NCI-H748 treated with DMSO at 0.1 percent for 48 hours (cell line): ENCODE measurements at places on chromosomes 3 and 15.

GRCh38 chr3:73249047-73249446, 187.6 kb downstream of the EBLN2 start:
- DNase-seq, result peak; percentile 18

- no peak for DNase-seq
Measured at GRCh38 chr3:114706591-114707232, 412.9 kb downstream of the TIGIT start.

DNA sequence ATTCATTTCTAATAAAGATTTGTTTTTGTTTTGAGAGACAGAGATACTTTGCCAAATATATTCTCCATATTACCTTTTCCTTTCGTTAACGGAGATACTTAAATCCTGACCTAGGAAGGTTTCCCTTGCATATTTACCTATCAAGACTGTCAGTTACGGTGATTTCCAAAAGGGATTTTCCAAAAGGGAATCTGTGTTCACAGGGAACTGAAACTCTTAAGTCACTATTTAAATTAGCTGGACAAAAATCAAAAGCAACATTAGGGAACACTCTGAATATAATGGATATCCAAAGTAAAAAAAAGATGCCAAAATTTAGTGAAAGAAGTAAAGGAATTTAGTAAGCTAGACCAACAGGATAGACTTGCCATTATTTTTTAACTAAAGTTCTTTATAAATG, 576 bp downstream of the LRRFIP2 start:
- no peak for DNase-seq

GRCh38 chr15:78811124-78811824, at the start of gene ADAMTS7:
TSS of gene ADAMTS7 (minus strand) at chr15:78811464. CDS start at chr15:78811220, 244 bp downstream.
- no peak for DNase-seq

- DNase-seq, result peak; percentile 5
Measured at GRCh38 chr3:125129512-125129997, 73.8 kb upstream of the HEG1 start.

GRCh38 chr15:29805708-29806104, 16.6 kb downstream of the TJP1 start:
- DNase-seq, result no peak

GRCh38 chr15:39301589-39301999, 279.3 kb upstream of the THBS1 start:
- DNase-seq, result no peak

DNA sequence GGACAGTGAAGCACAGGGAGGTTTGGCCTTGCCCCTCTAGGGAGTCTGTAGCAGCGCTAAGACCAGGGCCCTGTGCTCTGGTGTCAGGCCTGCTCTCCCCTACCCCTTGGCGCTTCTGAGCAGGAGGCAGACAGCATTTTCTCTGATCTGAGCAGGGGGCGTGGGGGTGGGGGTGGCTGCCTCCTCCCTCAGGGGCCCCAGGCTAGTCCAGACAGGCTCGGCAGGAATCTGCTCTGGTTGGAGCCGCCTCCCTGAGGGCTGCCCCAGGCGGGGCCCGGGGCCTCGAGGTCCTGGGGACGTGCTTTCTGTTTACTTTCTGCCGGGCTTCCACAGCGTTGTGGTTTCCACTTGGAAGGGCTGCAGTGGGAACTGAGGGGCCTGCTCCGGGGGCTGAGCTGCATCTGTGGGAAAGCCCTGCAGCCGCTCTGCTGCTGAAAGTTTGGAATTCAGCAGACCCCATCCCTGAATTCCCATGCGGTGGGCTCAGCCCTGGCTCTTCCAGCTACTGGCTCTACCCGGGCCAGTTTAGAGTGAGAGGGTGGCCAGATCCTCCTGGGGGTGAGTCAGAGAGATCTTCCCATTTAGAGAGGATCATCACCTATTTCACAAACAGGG, 105.4 kb downstream of the LINGO1 start:
- DNase-seq, result no peak

GRCh38 chr3:78963771-78964170, 804.0 kb downstream of the ROBO1 start:
- DNase-seq, result no peak

DNA sequence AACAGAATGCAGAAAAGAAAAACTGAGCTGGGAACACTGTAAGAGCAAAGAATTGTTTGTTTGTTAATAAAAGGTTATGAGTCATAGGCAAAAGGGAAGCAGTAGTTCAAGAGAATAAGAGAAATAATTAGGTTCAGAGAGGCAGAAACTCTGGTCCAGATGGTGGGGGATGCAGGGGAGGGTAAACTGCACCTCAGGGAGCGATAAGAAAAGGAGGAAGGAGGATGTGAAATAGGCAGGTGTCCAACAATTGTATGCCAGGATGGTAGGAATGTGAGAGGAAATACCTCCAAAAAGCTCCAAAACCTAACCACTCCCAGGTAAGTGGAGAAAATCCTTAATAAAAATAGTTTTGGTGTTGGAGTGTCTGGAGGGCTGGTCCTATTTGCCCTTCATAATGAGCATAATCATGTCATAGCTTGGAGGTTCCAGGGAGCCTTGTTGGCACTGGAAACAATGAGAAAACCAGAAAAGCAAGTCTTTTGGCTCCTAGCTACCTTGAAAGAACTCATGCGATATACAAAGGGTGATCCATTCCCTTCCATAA, 405.4 kb upstream of the TBL1XR1 start:
- peak; percentile 65 for DNase-seq

DNA sequence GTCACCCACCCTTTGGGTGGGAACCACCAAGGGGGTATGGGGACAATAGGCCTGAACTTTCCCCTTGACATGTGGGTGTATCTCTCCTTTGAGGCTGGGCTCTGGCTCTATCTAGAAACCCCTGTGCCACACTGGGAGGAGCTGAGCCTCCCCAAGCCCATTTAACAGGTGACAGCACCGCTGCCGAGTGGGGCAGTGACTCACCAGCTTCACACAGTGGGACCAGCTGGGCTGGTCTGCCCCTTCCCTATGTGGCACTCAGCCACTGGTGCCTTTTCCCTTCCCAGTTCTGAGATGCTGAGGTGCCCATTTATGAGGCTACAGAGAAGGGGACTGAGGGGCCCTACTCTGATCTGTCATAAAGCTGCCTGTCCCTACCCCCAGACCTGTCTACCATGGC, 5.1 kb downstream of the PSTPIP1 start:
- no peak for DNase-seq

DNA sequence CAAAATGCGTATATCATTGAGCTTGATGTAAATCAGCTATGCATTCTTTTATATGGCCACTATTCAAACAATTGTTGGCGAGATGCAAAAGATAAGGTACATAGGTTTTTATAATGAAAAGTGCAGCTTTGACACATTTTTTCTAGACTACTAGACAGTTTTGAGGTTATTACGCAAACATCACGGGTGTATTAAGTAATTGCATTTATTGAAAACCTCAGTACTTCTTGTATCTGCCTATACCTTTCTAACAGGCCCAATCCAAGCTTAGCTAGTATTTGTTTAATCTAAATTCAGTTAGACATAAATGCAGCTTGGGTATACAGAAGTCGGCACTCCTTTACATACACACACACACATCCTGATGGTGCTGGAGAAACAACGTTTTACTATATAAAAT, 2.7 kb downstream of the SPESP1 start:
- no peak for DNase-seq

- no peak for DNase-seq
Measured at GRCh38 chr3:135218304-135218703, 423.2 kb downstream of the EPHB1 start.

GRCh38 chr3:58528629-58529028, 8.4 kb downstream of the ACOX2 start:
- DNase-seq, result no peak

GRCh38 chr3:101170806-101171558, 149.4 kb downstream of the IMPG2 start:
- no peak for DNase-seq

- DNase-seq, result no peak
Measured at GRCh38 chr3:65930648-65931047, 108.1 kb downstream of the MAGI1 start.

GRCh38 chr15:99180086-99180963, 69.1 kb downstream of the TTC23 start:
- DNase-seq, result no peak

- no peak for DNase-seq
Measured at GRCh38 chr3:171718493-171719185, 91.6 kb downstream of the PLD1 start.

DNA sequence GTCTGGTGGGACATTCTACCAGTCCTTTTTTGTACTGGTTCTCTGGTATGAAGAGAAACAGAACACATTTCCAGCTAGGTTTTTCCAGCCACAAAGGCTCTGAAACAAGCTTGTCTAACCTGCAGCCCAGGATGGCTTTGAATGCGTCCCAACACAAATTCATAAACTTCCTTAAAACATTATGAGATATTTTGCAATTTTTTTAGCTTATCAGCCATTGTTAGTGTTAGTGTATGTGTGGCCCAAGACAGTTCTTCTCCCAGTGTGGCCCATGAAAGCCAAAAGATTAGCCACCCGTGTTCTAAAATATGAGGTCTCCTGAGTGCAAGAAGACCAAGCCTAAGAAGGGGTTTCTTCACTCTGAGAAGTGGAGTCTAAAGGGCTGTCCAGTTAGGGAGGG, 18.4 kb upstream of the TIMP4 start:
- no peak for DNase-seq

DNA sequence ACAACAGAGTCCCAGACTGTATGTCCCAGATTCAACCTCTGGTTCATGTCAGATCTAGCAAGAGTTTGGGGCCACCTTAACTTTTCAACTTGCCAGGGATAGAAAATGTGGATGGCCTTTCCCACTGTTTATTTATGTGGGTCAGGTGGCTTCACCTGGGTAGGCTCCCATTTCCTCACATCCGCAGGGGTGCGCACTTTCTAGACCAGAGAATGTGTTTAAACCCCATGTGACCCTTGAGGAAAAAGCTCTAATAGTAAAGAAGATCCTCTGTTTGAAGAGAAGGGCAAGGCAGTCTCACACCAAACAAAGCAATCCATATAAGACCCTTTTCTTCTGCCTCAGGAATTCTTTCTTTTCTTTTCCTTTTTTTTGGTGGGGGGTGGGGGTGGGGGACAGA, 167.2 kb upstream of the TSC22D2 start:
- no peak for DNase-seq

DNA sequence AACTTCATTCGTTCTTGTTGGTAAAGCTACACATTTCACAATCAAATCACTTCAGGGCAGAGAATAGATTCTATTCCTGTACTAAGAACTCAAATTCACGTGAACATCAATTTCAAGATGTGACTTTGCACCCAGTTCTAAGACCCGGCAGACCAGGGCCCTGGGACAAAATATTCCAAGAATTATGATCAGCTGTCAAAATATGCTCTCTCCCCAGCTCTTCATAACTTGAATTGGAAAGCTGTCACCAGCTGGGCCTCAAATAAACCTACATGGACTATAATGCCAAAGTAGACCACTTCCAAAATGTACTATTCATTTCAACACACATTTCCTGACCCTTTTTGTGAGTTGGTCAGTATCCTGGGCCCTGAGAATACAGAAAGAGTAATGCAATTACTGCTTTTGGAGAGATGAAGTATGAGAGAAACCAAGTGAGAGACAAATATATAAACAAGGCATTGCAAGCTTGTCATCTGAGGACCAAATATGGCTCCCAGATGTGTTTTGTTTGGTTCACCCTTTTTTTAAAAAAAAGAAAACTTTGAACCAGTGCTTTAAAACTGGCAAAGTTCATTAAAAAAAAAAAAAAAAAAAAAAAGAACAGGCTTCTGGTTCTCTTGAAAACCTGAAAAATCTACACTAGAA, 14.9 kb downstream of the MAGI1 start:
- no peak for DNase-seq

DNA sequence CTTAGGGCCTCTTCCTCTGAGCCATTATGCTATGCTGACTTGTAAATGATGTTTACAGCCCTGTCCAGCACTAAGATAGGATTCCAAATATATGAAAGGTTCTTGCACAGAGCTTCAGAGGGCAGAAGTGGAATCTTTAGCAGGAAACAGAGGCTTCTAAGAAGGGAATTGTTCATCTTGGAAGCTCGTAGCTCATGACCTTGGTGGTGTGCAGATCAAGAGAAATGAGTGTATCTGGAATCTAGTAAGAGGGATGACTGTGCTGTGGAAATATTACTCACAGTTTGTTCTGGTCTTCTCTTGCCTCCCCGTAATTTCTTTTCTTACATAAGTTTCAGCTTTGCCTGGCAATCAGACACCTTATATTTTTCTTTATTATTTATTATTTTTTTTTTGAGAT, 175.8 kb downstream of the SPATA16 start:
- no peak for DNase-seq

DNA sequence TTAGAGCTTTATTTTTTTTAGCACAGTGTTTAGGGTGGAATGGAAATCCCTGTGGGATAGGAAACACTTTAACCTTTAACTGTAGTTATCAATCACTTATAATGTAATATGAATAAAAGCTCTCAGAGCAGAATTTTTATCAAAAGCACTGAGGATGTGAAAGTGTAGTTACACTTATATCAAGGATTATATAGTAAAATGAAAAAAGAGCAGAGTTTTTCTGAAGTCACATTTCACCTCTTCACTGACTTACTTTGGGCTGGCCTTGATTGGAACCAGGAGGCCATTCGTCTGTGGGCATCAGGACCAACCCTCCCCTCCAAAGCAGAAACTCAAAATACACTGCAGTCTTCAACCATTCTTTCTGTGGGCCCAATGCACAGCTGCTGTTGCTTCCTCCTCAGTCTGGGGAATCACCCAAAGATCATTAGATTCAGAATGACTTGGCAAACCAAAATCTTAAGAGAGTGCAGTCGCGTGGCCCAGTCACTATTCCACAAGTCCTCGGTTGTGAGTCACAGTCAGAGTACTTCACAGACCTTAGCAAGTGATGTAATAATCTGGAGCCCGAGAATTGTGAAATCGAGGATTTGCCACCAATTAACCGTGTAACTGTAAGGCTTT, 132.6 kb upstream of the COL8A1 start:
- no peak for DNase-seq

- no peak for DNase-seq
Measured at GRCh38 chr3:157312376-157312745, 124.3 kb upstream of the PTX3 start.

DNA sequence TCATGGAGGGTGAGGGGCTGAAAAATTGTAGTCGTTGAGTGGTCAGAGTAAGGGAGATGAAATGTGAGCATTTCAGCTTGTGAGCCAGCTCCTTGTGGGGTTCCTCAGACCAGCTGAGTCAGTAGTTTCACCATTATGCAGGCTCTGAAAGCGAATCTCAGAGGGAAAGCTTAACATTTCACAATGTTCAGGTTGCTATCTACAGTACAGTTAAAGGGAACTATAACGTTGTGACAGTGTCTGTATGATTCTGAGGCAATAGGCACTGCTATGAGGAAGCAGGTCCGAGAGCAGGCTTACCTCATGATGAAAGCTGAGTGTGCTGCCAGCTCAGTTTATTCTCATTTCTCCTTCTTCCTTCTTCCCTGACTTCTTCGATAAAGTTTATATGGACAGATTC, 469.6 kb downstream of the EDEM1 start:
- DNase-seq, result no peak
